ENCODE measurements at places on chromosomes 4 and X.

- no peak for DNase-seq
Measured at GRCh38 chr4:61152433-61152832, 47.7 kb upstream of the ADGRL3 start.

GRCh38 chr4:102612824-102613366, 111.7 kb downstream of the NFKB1 start:
- DNase-seq, result no peak

DNA sequence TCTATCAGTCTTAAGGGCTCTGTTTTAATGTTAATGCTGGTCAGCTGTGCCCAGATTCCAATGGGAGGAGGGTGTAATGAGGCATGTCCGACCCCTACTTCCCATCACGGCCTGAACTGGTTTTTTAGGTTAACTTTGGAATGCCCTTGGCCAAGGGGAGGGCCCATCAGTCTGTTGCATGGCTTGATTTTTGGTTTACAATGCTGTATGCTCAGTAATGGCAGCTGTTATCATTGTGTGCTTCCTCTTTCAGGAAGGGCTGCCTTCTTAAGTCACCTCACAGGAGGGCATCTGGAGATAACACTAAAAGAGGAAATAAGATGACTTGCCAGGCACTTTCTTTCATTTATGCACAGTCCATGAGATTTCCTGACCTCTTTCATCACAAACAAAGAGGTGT, 36.3 kb downstream of the ATXN3L start:
- DNase-seq, result no peak

- DNase-seq, result no peak
Measured at GRCh38 chrX:38717871-38718270, 83.4 kb upstream of the MID1IP1 start.

DNA sequence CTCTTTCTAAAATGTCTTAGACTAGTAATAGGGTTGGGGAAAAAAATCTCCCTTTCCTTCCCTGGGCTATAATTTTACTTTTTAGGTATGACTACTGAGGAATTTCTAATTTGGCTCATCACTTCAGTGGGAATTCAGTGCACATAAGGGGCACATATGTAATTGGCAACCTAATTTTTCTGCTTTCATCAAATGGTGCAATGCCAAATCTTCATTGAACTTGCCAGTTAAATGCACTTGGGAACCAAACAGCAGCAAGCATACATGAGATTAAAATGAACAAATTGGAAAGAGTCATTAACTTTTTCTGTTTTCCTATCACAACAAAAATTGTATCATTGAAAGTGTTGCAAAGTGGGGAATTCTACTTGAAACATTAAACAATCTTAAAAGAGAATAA, 2.9 kb upstream of the CCSER1 start:
- no peak for DNase-seq

- peak; percentile 76 for DNase-seq
Measured at GRCh38 chr4:57148831-57149505, 38.8 kb upstream of the IGFBP7 start.

GRCh38 chrX:69000877-69001276, 164.4 kb downstream of the PJA1 start:
- DNase-seq, result no peak

- DNase-seq, result no peak
Measured at GRCh38 chr4:158599765-158600498, 71.8 kb downstream of the C4orf46 start.

DNA sequence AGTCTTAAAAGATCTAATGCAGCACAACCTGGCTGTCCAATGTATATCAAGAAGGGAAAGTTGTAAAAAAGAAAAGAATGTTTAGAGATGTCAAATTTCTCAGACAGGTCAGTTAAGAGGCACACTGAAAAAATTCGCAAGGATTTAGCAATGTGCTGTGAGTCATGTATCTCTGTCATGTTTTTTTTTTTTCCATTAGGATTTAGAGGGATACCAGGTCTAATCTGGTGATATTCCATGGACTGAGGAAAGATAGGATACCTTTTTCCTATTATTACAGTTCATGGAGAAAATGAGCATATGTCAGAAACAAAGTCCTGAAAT, 815.4 kb upstream of the PCDH10 start:
- DNase-seq, result peak; percentile 35

DNA sequence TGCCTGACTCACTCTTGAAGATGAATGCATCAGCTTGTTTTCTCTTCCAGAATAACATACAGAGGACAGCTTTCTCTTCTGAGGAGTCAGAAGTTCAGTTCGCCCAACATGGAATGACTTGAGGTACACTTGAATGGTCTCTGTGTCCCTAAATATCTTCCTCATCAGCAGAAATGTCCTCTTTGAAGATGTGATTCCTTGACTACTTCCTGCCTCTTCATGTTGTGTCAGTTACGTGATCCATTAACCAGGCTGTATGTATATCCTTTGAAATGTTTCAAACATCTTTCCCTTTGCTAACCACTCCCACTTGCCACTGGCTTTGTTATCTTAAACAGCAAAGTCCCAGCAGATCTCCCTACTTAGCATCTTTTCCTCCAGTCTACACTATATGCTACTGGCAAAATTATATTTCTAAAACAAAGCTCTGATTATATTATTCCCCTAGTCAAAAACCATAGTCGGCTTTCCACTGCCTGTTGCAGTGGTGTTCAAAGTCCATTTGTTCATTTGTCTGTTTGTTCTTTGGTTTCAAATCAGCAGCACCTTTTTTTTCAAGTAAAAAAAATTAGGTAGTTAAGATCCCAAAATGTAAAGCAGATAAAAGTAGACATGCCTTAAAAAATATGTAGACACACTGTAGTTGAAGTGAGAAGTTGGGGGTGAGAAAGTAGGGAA, 82.1 kb upstream of the PAK3 start:
- no peak for DNase-seq

DNA sequence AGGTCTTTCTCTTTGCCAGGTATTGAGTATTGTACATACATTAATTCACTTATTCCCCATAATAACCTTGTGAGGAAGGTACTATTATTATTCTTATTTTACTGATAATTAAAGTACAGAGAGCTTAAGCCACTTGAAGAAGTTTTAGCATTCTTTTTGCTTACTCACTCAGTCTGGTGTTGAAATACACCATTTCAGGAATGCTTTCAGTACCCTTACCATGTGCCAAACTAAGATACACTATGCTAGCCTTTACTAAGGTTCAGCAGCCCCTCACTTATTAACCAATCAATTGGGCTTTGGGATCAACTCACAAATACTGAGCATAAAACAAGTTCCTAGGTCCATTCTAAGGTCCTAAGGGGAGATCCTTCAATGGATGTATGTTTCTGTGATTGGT, 179.0 kb upstream of the FGF13 start:
- DNase-seq, result no peak

GRCh38 chrX:38249965-38250364, 29.3 kb upstream of the SRPX start:
- no peak for DNase-seq

DNA sequence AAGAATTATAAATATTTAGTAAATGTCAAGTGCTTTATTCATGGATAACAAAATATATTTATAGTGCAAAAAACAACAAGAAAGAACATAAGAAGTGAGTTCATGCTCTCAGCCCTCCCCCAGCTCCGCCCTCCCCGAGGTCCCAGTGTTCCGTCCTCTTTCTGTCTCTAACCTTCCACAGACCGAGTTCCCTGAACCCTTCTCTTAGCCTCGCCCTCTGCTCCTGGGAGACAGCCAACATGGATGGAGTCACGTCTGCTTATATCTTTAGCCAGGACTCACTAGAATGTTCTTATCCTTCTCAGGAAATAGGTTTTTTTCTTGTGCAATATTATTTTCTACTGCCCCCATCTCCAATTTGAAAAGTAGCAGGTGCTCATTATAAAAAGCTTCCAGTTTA, 40.1 kb upstream of the HELT start:
- no peak for DNase-seq

DNA sequence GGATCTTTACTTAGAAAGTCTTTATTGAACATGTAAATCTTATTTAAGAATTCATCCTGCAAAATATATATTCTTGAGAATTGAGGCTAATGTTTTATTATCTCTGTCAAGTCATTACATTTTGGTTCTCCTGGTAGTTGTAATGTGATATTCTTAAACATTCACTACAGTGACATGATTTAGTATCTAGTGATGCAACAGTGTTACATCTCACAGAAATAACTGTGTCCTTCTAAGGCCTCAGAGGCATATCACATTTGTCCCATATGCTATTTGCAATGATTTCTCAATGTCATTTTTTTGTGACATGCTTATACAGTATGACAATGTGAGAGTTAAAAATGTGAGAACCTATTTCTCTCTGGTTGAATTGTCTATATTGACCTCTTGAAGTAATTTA, 34.1 kb downstream of the PRRG1 start:
- peak; percentile 26 for DNase-seq

Data from fibroblast of skin of right quadriceps (primary cell).